ENCODE measurements at places on chromosomes 5 and 9.

- no peak for DNase-seq
Observed at GRCh38 chr5:103439007-103439406, 123.6 kb downstream of the NUDT12 start.

DNA sequence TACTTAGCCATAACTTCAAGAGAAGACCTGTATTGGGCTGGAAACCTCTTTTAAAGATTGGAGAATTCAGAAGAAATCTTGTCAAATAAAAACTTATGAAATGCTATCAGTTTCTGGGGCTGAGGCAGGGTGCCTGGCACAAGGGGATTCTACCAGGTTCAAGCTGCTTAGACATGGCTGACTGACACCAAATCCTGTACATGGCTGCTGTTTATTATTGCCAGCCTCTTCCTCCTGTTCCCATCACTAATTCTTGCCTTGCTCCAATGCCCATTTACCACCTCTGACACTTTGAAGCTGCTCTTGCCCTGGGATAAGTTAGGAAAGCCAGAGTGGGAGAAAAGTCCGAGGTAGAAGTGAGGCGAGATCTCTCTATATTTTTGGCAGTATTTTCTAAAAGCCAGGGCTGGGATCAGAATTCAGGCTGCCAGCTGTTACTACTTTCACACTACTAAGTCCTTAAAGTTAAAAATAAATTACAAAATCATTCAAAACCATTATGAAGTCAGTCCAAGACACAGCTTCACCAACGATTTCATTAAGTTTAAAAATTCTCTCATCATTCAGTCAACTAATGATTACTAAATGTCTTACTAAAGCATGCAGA is 66.3 kb upstream of the TNFAIP8 start:
- no peak for DNase-seq

GRCh38 chr5:37787742-37788141 is 52.1 kb downstream of the GDNF start:
- DNase-seq, result no peak

- no peak for DNase-seq
Observed at GRCh38 chr5:34716986-34717385, 60.9 kb downstream of the RAI14 start.

- DNase-seq, result no peak
Observed at GRCh38 chr5:143222287-143223231, 180.9 kb downstream of the NR3C1 start.

- DNase-seq, result no peak
Observed at GRCh38 chr9:127273326-127273725, 8.8 kb downstream of the GARNL3 start.

DNA sequence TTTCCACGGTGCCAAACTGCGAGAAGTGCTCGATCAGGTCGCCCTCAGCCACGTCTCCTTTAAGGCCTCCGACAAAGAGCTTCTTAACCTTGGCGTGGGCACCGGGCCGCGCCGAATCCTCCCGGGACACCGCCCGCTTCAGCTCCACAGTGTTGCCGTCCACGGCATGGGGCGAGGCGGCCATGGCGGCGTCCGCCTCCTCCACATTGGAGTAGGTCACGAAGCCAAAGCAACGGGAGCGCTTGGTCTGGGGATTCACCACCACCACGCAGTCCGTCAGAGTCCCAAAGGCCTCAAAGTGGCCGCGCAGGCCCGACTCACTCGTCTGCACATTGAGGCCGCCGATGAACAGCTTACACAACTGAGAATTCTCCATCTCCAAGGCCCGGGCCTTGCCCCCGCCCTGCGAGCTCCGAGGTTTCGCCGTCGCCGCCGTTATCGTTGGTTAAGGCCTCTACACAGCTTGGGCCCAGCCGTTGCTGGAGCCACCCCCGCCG is 424 bp downstream of the HNRNPA0 start:
- DNase-seq, result no peak

DNA sequence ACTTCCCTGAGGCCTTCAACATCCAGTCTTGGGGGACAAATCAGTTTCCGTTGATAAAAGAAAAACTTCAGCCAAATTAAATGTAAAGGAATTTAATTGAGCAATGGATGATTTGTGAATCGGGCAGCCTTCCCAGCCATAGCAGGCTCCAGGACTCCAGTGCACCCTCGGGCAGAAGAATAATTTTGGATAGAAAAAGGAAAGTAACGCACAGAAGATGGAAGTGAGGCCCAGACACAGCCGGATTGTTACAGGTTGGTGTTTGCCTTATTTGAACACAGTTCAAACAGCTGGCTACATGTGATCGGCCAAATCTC is 19.1 kb downstream of the MRPL36 start:
- DNase-seq, result no peak

DNA sequence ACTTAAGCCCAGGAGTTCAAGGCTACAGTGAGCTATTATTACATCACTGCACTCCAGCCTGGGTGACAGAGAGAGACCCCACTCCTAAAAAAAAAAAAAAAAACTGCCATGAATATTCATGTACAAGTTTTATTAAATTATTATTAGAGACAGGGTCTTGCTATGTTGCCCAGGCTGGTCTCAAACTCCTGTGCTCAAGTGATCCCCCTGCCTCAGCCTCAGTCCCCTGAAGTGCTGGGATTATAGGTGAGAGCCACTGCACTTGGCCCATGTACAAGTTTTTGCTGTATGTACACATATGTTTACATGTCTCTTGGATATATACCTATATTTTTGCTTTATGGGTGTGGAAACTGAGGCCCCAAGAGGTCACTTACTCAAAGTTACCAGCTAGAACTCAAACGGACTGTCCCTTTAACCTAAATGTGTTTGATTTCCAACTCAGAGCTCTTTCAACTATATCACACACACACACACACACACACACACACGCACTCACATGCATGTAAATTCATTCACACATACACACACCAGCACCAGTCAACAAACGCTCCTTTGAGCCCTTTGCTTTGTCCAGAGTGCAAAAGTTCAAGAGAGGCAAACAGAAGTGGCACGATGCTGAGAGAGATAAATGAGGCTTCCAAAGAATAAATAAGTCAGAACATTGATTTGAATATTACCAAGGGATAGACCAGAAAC is 42.3 kb upstream of the STRBP start:
- peak; percentile 57 for DNase-seq

- no peak for DNase-seq
Observed at GRCh38 chr5:143025376-143025775, 255.2 kb downstream of the ARHGAP26 start.

DNA sequence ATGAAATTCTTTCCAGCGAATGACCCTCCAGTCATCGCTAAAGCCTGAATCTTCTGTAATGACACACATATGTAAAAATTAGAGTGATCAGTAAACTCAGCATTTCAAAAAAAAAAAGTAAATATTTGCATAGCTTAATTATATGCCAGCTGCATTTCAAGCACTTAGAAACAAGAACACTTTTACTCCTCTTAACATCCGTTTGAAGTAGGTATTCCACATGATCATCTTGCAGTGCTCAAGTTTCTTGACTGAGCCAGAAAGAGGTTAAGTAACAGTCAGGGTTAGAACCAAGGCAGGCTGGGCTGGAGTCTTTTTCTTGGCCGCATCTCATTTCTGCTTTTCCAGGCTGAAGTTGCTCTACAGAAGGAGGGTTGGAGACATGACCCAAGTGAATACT is 27.6 kb downstream of the EGFLAM start:
- no peak for DNase-seq

GRCh38 chr5:35887321-35888100 is 30.8 kb downstream of the IL7R start:
- no peak for DNase-seq

DNA sequence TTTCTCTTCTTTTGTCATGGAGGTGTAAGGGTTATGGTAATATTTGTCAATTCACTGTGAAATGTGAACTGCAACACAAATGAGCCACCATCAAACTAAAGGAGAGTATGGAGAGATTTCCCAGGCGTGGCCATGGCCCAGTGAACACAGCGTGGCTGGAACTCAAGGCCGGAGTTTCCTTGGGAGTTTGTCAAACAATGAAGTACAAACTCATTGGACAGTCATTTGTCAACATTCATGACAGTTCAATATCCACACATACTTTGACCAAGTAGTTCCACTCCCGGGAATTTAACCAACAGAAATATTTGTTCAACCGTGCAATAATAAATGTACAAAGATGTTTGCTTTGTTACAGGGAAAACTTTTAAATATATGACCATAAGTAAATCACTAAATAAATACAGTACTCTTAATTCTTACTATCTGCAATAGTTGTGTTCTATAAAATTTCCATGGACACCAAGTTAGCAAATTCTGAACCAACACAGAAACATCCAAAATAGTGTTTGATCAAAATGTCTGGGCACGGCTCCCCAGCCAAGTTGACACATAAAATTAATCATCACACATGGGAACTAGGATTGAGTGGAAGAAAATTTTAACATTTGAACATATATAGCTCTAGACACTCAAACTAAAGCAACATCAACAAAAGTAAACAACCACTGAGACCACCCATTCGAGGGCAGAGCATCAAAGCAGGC is 87.1 kb downstream of the DIRAS2 start:
- no peak for DNase-seq

GRCh38 chr9:36151316-36152210 is 15.0 kb downstream of the GLIPR2 start:
- DNase-seq, result peak; percentile 27

GRCh38 chr9:131545003-131545785 is at the start of gene PRRT1B:
Gene PRRT1B, plus strand, starts transcription at chr9:131545523. Its CDS starts 93 bp downstream, at chr9:131545616.
- DNase-seq, result no peak

- DNase-seq, result no peak
Observed at GRCh38 chr5:127006744-127007143, 23.6 kb downstream of the MARCHF3 start.

GRCh38 chr5:176803068-176803942 is 7.1 kb upstream of the UNC5A start:
- peak; percentile 29 for DNase-seq

DNA sequence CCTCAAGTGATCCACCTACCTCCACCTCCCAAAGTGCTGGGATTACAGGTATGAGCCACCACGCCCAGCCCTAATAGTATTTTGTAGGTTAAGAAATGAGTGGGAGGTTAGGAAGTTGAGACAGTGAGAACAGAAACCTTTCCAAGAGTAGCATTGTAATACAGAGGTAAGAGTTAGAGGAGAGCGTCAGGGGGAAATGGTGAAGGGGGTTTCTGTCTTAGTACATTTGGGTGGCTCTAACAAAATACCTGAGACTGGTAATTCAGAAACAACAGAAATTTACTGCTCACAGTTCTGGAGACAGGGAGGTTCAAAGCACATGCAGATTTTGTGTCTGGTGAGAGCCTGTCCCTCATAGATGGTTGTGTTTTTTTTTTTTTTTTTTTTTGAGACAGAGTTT is 18.8 kb downstream of the SMIM3 start:
- DNase-seq, result no peak

GRCh38 chr5:181059297-181060230 is 19.5 kb downstream of the BTNL9 start:
- no peak for DNase-seq

GRCh38 chr9:7324152-7324598 is 475.4 kb downstream of the DMAC1 start:
- DNase-seq, result peak; percentile 14

GRCh38 chr5:67451640-67452279 is 255.2 kb upstream of the CD180 start:
- DNase-seq, result no peak

- no peak for DNase-seq
Observed at GRCh38 chr9:90112788-90113187, 508.0 kb downstream of the GADD45G start.

DNA sequence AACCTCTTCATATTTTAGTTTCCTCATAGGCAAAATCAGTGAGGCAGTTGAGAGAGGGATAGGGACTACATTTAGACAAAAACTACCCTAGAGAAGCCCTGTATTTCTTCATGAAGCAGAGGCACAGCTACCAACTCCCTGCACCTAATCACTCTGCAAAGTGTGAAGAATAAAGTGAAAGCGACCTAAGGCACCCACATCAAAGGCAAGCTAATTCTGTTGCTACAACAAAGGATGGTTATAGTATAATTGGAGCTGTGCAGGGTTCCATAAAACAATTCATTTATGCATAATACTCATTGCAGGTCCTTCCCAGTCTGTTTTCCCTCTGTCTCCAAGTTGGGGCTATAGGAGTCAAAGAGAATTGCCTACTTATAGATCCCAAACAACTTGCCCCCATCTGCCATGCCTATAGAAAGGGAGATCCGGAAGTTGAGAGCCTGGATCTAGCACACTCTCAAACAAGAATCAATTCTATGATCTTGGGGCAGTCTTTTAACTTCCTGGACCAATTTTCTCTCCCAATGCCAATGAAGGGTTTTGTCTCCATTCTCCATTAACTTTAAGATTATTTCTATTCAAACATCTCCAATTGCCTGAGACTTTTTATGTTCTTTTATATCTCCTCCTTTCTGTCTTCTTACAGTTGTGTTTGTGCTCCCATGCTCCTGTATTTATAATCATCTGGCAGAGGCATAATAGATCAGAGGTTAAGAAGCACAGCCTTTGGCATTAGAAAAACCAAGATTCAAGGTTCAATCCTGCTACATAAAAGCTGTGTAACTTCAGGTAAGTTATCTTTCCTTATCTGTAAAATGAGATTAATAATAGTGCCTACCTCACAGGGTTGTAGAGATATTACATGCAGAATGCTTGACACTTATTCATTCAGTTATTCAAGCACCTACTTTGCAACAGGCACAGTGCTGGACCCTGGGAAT is 56.0 kb upstream of the PTGER4 start:
- DNase-seq, result no peak

DNA sequence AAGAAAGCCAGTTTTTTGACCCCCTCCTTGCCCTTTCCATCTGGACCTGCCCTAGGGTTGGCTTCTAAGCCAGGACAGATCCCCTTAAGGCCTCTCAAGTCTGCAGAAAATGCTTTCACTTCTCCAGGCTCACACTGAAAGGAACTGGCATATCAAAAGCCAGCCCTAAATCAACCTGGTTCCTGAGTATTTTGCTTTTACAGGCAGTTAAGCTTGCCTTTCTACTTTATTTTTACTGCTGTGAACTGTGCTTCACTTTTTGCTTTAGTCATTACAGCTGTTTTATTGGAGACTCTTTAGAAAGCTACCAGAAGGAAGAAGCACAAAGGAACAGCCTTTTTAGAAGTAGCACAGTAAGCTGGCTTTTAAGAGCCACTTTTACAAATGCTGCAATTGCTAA is 5.0 kb downstream of the TARS1 start:
- no peak for DNase-seq

- DNase-seq, result no peak
Observed at GRCh38 chr9:72509635-72510034, 11.8 kb upstream of the TMC1 start.

DNA sequence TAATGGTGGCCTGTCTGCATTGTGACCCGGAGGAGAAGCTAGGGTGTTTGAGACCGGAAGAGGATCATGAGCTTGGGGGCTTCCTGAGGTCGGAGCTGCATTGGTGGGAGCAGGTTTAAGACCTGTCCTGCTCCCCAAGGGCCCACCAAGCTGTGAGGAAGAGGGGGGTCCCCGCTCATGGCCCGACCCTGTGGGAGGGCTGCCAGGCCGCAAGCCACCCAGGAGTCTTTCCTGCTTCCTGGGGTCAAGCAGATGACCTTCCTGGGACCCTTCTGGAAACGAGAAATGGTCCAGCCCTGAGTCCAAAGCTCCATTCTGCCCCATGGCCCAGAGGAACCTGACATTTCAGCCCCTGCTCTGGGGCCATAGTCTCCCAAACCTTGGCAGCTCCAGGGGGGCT is 61.5 kb upstream of the RNU6ATAC start:
- no peak for DNase-seq

- no peak for DNase-seq
Observed at GRCh38 chr5:1637639-1638481, 114.1 kb upstream of the LPCAT1 start.

GRCh38 chr5:39520232-39520572 is 95.4 kb upstream of the DAB2 start:
- peak; percentile 92 for DNase-seq
